Activated CD8-positive, alpha-beta memory T cell treated with anti-CD3 and anti-CD28 coated beads for 1 hour (primary cell): ENCODE measurements at places on chromosomes 5 and 9.

GRCh38 chr9:123929177-123929869 is 603 bp downstream of the DENND1A start:
- peak; percentile 4 for DNase-seq

- DNase-seq, result no peak
Measured at GRCh38 chr5:127088251-127088650, 14.9 kb upstream of the C5orf63 start.

- no peak for DNase-seq
Measured at GRCh38 chr9:28976250-28976649, 1403.0 kb upstream of the C9orf72 start.

GRCh38 chr5:159802661-159803060 is 113.6 kb upstream of the ADRA1B start:
- DNase-seq, result no peak

DNA sequence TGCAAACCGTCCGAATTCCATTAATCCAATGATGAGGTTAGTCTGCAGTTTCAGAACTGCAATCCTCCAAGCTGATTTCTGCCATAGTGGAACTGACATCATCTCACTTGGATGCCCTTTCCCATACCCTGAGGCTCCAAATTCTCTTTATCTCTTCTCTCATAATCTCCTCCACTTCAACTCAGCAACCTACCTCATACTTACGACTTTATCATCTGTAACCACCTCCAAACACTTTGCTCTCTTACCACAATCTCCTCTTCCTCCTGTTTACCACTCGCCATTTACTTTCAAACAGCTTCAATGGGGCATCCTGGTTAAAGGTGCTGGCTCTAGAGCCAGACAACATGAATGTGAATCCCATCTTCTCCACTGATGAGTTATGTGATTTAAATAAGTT is 223.2 kb downstream of the EPB41L4A start:
- DNase-seq, result no peak
